Hematopoietic multipotent progenitor cell treated with erythropoietin and hydrocortisone succinate and interleukin-3 and kit ligand, for 4 days (in vitro differentiated cells): ENCODE measurements at places on chromosomes 2 and 18.
A peak's percentile ranks its signal among the peaks of the same experiment; 100 is the strongest.

- DNase-seq = no peak
Measured at GRCh38 chr2:28748176-28748575, 3.5 kb upstream of the PPP1CB start.

DNA sequence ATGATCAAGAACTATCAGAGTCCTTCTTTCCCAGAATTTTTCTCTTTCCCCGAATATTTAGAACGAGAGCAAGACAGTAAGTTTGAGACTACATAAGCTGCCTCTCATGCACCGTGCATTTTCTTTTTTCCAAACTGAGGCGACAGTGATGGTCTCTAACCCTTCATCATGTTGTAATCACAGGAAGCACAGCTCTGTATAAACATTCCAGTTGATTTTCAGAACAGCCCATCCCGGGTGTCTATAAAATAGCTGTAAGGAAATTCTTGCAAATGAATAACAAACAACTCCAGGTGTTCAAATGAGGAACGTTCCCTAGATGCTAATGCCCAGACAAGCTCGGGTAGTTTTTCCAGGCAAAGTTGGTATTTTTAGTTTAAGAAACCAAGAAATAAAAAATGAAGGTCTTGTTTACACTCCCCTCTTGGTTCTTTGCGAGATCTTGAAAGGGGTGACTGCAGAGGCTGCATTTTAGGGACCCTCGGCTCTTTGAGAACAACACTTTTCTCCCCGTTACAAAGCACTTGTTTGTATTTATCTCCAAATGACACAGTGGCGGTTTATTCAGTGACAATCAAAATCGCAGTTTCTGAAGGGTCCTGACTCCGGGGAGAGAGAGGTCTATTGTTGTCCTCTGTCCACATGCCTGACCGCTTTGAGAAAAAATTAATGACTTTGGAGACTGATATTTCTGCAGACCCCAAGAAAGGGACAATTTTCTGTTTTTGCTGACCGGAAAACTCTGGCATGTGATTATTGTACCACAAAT lies 101.1 kb upstream of the NCK2 start:
- DNase-seq = no peak

DNA sequence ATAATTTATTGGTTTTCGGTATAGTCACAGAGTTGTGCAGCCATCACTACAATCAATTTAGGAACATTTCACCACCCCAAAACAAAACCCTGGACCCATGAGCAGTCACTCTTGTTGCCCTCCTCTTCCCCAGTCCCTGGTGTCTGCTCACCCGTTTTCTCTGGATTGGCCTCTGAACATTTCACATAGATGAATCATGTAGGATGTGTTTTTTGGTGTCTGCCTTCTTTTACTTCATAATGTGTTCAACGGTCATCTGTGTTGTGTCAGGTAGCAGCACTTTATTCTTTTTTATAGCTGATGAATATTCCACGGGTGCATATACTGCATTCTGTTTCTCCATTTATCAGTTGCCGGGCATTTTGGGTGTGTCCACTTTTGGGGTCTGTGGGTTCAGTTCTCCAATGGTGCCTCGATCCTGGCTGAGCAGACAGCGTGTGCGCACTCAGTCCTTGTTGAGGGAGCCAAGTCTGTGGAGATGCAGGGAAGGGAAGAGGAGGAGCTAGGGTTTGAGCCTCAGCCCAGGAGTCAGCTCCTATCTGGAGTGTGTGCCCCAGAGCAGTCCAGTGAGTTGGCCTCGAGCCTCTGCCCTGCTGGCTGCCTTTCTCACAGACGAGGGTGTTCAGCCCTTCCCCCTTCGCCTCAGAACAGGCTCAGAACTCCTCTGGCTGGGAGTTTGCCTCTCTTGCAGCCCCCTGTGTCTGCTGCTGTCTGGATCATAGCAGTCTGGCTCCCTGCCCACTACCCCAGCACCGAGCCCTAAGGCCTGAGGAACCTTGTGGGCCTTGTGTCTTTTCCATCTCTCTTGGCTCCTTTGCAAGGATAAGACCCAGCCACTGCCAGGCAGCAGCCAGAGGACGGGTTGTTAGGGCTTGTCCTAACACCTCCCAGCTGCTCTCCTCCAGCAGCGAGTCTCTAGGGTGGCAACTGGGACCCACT lies 18.0 kb downstream of the C2orf74 start:
- DNase-seq = peak; percentile 88

- no peak for DNase-seq
Measured at GRCh38 chr18:24840640-24841039, 380.2 kb downstream of the HRH4 start.

DNA sequence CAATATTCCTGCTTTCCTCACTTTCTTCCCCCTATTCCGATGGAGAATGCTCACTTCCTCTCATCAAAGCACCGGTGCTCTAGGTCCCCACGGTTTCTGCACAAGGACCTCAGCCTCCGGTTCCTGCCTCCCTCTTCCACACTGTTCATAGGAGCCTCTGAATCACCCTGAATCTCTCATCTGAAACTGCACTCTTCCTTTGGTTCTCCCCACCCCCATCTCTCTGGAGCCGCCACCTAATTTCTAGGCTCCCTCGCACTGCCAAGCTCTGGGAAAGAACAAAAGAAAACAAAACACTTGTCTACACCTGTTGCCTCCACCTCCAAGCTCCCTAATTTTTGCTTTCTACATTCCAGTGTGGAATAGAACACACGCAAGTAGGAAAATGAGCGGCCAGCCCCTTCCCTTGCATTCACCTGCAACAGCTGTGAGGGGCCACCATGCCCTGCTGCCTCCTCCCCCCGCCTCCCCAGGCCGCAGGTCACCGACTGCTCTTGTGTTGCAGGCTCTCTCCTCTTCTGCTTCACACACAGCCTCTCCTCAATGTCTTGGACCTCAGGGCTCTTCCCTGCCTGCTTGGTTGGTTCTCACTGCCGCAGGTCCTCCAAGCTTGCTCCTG lies 9.6 kb downstream of the FBXO15 start:
- no peak for DNase-seq

GRCh38 chr2:88530081-88530480 lies 77.6 kb upstream of the FOXI3 start:
- DNase-seq = no peak

- DNase-seq = peak; percentile 73
Measured at GRCh38 chr2:163345795-163346573, 389.8 kb downstream of the FIGN start.

- no peak for DNase-seq
Measured at GRCh38 chr2:217181512-217181911, 321.6 kb upstream of the TNP1 start.

GRCh38 chr2:157900203-157900602 lies 24.1 kb upstream of the ACVR1 start:
- no peak for DNase-seq

DNA sequence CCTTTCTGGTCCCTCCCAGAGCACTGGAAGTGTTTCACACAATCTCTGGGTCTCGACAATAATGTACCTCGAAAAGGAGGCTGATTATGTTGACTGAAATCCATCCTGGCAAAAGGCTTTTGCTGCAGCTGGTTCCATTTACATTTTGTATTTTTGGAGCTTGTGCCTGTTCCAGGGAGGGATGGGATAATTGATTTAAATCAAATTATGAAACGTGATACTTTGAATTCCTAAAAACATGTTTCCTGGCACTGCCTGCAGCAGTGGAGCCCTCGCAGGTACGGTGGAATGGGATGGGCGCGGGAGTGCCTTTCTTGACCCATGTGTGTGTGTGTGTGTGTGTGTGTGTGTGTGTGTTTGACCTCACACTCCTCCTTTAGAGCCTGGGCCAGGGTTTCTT lies 455.5 kb upstream of the MEIS1 start:
- no peak for DNase-seq
